ENCODE measurements at places on chromosomes 12 and 14. TPM values are rescaled to one million over a fixed set of nuclear protein-coding genes. Genes with fewer than 3 reads are reported as not detected.

The C3AR1 gene
- 1.4 TPM for total RNA-seq

The RNASE7 gene
- total RNA-seq: 34.1 TPM

The SERPINA12 gene
- total RNA-seq: 790 TPM

The EFCAB11 gene
- 5.3 TPM for total RNA-seq

The KERA gene
- not detected for total RNA-seq

The LPAR5 gene
- 13.3 TPM for total RNA-seq

The GDF3 gene
- not detected for total RNA-seq

GRCh38 chr12:54475537-54475936, 2.1 kb upstream of the GTSF1 start:
- DNase-seq: no peak

- DNase-seq: no peak
Observed at GRCh38 chr14:58812050-58812910, 174.5 kb downstream of the DACT1 start.

DNA sequence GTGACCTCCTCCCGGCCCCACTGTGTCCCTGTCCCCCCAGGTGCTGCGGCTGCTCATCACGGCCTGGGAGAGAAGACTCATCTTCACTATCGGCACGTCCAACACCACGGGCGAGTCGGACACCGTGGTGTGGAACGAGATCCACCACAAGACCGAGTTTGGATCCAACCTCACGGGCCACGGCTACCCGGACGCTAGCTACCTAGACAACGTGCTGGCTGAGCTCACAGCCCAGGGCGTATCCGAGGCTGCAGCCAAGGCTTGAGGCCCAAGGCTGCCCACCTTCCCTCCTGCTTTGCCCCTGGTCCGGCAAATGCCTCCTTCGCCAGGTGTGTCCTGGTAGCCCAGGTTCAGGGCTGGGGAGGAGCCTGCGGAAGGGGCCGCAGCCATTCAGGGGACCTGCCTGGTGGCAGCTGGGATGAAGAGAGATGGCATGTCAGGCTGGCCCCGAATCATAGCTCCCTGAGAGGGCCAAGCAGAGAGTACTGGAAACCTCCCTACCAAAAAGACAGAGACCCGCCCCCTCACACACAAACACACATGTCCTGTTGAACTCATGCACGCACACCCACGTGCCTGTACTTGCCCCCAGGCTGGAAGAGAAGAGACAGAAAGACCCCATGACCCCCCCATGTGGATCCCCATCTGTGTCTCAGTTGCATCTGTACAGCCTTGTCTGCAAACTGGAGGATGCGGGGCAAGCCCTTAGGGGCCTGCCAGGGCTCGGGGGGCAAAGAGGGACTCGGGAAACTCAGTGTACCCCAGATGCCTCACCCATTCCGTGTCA, 38.7 kb downstream of the RASAL1 start:
- no peak for DNase-seq

DNA sequence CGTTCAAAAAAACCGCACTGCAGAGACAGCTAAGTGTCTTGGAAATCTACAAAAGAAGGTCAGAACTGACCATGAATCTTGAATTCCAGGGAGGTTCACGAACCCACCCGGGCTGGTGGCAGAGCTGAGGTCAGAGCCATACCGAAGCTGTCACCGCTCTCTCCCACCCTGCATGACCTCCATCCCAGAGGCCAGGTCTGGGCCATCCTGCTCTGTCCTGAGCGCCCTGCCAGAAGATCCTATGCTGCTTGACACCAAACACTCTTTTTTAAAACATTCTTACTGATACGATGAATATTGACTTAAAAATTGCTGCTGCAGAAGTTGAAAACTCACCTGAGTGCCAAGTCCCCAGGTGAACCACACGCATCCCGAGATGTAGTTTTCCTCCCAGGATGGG, 329.1 kb upstream of the FKBP4 start:
- no peak for DNase-seq

GRCh38 chr14:76277586-76278130, 98.3 kb upstream of the ESRRB start:
- no peak for DNase-seq

DNA sequence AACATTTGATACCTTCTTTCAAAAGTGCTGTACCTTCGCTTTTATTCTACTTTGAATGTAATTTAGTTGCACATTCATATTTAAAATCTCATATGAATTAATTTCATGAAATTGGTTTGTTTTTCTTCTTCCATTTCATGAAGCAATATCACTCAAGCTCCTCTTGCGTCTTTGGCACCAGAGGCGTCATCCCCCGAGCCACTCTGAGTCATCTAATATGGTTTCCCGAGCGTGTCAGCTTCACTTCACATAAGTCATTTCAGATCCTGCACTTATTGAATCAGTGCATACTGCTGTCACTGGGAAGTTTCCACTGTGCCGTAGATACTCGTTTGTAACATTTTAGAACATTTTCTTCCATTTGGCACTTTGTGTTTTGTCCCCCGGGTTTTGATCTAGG, 105.6 kb downstream of the SLC25A47 start:
- DNase-seq: no peak

DNA sequence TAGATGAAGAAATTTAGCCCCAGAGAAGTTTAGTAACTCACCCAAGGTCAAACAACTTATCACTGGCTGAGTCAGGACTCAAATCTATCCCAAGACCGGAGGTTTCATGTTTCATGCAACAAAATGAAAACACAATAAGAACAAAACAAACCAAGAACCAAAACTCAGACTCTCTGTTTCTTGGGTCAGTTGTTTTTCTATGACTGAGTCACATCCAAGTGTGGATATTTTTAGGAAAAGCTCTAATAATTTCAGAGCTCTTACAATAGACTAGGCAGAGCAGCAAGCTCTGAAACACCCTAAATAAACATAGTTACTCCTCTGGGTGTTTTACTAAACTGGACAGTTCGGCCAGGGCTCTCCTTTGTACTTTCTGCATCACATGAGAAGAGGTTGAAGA, 87.6 kb upstream of the PRB2 start:
- DNase-seq: no peak

GRCh38 chr14:104894331-104895206, 29.5 kb downstream of the CEP170B start:
- peak; percentile 80 for DNase-seq

DNA sequence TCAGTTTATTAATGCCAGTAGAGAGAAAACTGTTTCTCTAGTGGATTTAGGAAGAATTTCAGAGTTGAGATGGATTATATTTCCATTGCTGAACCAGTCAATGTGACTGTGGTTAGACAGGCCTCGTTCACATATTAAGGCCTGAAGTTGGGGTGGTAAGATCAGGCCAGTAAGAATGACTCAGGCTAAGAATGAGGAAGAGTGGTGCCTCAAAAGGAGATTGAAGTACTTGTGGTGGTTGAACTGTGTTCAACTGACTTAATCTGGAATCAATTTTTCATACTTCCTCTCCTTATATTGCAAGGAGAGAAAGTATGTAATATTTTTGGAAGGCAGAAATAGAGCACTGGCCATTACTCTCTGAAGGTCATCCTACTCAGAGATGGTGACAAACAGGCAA, 37.8 kb upstream of the ATF7IP start:
- DNase-seq: no peak

- no peak for DNase-seq
Observed at GRCh38 chr14:31426663-31427062, 6.3 kb upstream of the HEATR5A start.

GRCh38 chr12:45730348-45731189, 1.1 kb downstream of the ARID2 start:
- DNase-seq: peak; percentile 88

DNA sequence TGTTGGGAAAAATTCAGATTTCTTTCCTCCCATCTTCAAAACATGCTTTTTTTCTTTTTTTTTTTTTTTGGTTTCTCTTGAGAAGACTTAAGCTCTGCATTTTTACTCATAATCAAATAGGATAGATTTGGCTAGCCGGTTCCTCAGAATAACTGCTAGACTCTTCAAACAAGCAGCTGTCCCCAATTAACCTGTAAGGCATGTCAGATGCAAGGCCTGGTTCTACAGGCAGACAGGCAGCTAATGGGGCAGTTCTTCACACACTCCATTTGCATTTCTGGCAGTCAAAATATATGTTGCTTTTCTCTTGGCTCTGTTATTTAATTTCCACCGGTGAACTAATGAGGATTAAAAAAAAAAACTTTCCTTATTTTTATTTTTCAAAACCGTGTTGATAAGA, 228.0 kb upstream of the ATP2B1 start:
- no peak for DNase-seq

DNA sequence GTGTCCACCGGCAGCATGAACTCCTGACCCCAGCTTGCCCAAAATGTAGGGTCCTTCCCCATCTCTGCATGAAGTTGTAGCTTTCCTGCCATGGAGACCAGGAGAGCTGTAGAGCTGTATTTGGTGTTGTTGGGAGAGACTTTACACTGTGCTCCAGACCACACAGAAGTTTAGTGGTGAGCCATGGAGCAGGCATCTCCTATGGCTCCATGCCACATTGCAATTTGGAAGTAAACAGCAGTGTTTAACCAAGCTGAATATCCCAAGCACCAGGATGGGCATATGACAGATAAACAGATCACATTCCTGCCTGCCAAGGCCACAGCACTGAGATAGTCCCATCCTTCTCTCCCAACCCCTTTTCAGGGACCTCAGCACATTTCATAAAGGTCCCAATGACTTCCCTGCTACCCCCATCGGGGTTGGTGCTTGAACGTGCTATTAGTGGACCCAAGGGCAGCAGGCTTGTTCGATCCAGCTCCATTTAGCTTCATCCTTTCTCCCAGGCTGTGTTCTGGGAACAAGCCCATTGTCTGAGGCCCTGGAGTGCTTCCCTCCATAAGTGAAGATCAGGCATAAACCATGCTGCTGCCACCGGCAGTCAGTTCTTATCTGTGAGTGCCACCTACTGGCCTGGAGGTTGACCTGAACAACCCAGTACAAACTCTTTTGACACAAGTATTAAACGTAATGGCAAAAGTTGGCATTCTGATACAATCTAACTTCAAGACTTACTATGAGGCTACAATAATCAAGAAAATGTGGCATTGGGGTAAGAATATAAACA, 172.3 kb upstream of the ATXN7L3B start:
- DNase-seq: no peak

- no peak for DNase-seq
Observed at GRCh38 chr14:52845081-52845480, 53.7 kb upstream of the GNPNAT1 start.

DNA sequence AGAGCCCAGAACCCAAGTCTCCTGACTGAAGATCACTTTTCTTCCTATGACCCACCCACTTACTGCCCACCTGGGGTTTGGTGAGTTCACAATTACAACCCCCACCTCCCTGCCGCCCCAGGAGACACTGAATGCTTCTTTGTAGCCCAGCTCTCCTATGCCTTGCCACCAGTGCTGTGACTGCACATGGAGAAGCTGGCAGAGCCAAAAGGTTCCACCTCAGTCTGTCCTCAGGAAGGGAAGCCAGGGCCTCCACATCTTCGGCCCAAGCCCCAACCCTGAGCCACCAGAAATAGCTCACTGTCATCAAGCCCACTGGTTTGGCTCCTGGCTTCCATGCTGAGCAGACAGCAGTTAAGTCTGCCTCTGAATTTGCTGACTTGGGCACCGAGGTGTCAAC, 25.6 kb downstream of the OTUB2 start:
- peak; percentile 9 for DNase-seq

DNA sequence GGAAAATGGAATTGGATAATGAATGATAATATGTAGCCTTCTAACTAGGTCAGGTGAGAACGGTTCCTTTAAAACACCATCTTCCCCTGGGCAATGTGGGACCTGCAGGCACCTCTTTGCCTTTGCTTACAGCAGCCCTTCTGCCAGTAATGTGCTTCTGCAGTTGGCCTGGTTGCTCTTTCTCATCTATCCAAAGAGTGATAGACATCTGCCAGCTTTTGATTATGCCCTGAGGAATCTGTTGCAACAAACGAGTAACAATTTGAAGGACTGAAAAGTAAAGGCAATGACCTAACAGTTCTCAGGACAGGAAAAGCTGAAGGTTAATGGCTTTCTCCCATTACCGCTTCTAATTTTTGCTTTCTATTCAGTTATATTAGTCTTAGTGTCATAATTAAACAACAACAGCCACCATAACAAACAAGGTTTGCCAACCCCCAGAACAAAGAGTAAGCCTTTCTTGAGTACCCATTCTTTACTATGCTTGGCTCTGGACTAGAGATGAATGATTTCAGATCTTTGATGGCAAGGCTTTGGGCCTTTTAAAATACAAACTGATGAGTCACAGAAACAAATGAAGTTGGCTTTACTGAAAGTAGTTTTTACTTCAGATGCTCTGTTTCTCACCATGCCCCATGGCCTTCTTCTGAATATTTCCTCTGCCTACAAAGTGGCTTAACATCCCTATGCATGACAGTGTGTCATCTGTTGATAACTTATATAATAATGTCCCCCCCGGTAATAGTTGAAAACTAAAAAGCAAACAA, 76.1 kb upstream of the KRR1 start:
- no peak for DNase-seq

DNA sequence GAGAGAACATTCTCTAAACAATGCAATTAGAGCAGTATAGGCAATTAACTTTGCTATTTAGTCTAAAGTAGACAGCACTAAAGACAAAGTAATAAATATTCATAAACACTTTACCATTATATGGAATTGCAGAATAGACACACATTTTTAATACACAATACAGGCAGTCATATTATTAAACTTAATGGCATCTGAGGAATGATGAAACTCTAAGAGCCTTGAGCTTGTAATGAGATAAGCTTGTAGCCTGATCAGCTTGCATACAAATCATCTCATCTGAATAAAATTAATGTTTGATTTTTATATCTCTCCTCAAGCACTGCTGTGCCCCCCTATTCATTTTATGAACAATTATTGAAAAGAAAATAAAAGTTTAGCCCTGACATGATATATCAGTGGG, 107.6 kb downstream of the MGAT4C start:
- DNase-seq: no peak

GRCh38 chr12:13976028-13976584, 5.3 kb downstream of the GRIN2B start:
- no peak for DNase-seq

- no peak for DNase-seq
Observed at GRCh38 chr12:131030472-131031328, 77.0 kb downstream of the ADGRD1 start.

- DNase-seq: no peak
Observed at GRCh38 chr14:71964716-71965115, 32.5 kb downstream of the RGS6 start.

GRCh38 chr14:20642182-20642581, 691 bp upstream of the OR6S1 start:
- DNase-seq: no peak

- DNase-seq: no peak
Observed at GRCh38 chr12:2068653-2069052, 15.9 kb downstream of the CACNA1C start.

DNA sequence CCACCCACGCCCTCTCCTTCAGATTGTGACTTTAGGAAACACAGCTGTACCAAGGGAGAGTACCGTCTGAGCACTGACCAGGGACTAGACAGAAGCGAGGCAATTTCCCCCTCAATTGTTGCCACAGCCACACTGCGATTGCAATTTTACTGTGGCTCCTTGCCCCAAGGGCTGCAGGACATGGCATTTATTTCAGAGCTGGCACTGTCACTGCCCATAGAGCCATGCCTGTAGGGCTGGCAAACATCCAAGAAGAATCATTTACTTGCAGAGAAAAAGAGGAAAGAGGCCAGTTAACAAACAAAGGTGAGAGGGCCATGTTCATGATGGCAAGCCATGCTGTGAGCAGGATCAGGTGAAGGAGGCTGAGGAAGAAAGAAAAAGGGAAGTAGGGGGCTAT, 129.6 kb downstream of the EMP1 start:
- DNase-seq: no peak
